ENCODE measurements at places on chromosomes 3 and 15.

GRCh38 chr15:77650265-77650664 is 17.6 kb upstream of the LINGO1 start:
- no peak for DNase-seq

DNA sequence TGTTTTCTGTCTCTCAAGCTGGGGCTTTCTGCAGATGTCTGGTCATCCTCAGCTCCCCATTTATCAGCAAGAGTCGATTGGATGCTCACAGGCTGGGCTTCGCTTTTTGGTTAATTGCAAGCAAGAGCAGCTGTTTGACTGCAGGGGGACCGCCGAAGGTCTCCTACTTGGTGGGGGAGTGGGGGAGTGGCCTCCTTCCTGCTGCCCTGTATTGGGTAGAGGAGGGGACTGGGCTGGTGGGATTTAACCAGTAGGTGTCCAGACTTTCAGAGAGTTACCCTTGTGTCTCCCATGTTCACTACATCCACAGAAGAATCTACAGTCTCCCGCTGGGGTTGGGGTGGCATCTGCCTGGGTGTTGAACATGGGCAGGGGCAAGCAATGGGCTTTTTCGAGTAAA is 78.7 kb downstream of the PLXNA1 start:
- no peak for DNase-seq

GRCh38 chr3:178808748-178809147 is 262.9 kb downstream of the ZMAT3 start:
- DNase-seq: no peak

DNA sequence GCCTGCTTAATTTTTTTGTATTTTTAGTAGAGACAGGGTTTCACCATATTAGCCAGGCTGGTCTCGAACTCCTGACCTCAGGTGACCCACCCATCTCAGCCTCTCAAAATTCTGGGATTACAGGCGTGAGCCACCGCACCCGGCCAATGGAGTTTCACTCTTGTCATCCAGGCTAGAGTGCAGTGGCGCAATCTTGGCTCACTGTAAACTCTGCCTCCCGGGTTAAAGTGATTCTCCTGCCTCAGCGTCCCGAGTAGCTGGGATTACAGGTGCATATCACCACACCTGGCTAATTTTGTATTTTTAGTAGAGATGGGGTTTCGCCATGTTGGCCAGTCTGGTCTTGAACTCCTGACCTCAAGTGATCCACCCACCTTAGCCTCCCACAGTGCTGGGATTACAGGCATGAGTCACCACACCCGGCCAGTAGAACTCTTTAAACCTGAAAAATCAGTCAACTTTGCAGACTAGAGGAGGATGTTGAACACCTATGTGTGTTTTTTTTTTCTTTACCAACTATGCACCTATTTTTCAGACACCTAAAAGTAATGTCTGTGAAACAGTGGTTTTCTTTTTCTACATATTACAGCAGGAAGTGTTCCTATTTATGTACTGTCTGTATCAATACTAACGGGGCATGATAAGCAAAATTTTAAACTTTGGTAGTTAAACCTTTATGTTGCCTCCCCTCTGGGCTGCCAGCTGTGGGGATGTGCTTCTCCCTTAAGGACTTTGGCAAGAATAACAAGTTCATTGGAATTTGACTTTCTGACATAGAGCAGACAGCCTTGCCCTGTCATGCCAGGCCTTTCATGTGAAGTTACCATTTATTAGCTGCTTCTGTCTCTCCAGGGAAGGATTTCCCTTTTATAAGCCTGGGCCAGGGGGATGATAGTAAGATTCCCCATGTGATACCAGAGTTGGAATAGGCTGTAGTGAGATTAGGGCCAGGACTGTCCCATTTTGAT is 8.1 kb downstream of the ARIH2 start:
- DNase-seq: peak; percentile 29

DNA sequence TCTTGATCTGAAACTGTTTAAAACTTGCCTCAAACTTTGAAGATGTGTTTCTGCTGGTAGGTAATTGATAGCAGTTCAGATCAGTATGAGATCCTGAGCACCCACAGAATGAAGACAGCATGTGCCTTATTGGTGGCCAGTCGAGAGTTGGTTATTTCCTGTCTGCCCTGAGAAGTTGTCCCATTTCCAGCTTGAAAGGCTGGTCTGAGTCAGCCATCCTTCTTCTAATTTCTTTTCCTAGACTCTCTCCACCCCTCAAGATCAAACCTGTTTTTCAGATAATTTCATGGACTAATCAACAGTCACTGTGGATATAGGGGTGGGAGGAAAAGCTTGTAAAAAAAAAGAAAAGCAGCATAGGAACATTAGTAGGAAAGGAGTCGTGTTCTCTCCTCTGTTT is 464.4 kb downstream of the FOXP1 start:
- peak; percentile 45 for DNase-seq

All from epithelial cell of esophagus (primary cell).